ENCODE measurements at places on chromosomes 6 and 20.

- no peak for DNase-seq
Observed at GRCh38 chr6:160010067-160010466, 41.2 kb downstream of the IGF2R start.

GRCh38 chr6:40098774-40099173 lies 164.5 kb upstream of the MOCS1 start:
- no peak for DNase-seq

- DNase-seq: no peak
Observed at GRCh38 chr6:66926060-66926459, 1219.0 kb upstream of the EYS start.

DNA sequence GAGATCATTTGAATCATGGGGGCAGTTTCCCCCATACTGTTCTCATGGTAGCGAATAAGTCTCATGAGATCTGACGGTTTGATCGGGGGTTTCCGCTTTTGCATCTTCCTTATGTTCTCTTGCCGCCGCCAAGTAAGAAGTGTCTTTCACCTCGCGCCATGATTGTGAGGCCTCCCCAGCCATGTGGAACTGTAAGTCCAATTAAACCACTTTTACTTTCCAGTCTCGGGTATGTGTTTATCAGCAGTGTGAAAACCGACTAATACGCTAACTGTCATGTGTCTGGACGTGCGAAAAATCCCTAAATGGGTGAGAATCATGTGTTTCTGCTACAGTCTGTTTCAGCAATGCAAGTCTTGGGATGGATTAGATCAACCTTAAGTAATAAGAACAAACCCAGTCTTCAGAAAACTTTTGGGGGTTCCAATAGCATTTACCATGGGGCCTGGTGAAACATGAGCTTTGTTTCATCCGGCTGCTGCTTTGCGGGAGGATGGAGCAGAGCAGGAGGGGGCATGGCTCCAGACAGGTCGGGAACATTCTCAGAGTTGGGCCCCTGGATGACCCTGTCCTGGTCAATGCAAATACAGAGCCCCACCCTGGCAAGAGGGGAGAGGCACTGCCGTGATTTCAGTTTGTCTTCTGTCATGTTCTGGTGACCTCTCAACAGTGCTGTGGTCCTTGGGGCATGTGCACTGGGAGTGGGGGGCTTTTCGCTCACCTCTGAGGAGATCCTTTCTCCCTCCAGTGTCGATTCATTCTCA lies 41.5 kb downstream of the CTCFL start:
- no peak for DNase-seq

- peak; percentile 42 for DNase-seq
Observed at GRCh38 chr6:5085648-5086293, 630 bp downstream of the PPP1R3G start.

GRCh38 chr20:25858495-25859425 lies 162.1 kb upstream of the ZNF337 start:
- DNase-seq: no peak

DNA sequence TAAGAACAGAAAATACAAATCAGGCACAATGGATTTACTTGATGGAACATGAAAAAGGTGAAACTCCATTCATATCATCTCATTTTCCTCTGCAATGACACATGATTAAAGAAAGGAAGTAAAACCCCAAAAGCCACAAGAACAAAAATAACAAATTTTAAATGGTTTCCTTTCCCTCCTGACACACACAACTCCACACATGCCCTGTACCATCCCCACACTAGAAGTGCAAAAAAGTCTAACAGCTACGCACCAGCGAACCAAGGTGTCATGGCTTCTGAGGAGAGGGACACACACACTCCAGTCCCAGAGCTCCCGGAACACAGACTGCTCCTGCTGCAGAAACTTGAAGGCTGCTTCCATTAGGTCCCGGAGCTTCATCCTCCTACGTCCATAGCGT lies 25.3 kb downstream of the MDN1 start:
- no peak for DNase-seq

DNA sequence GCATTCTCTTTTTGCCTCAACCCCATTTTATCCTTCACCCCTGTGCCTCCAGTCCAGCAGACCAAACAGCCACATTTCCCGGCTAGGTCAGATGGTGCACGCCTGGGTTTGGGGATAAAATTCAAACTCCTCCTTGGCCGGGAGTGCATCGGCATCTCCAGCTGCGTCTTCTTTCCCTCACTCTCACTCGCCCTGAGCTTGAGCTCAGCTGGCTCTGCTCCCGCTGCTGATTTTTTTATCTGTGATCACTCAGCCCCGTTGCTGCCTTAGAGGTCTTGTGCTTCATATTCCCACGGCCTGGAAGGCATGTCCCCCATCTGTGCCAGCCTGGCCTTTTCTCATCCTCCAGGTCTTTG lies 6.8 kb upstream of the EZR start:
- DNase-seq: no peak

- DNase-seq: no peak
Observed at GRCh38 chr6:14174226-14174625, 56.7 kb downstream of the CD83 start.

GRCh38 chr6:1612974-1613306 lies 3.2 kb downstream of the FOXC1 start:
- DNase-seq: no peak

DNA sequence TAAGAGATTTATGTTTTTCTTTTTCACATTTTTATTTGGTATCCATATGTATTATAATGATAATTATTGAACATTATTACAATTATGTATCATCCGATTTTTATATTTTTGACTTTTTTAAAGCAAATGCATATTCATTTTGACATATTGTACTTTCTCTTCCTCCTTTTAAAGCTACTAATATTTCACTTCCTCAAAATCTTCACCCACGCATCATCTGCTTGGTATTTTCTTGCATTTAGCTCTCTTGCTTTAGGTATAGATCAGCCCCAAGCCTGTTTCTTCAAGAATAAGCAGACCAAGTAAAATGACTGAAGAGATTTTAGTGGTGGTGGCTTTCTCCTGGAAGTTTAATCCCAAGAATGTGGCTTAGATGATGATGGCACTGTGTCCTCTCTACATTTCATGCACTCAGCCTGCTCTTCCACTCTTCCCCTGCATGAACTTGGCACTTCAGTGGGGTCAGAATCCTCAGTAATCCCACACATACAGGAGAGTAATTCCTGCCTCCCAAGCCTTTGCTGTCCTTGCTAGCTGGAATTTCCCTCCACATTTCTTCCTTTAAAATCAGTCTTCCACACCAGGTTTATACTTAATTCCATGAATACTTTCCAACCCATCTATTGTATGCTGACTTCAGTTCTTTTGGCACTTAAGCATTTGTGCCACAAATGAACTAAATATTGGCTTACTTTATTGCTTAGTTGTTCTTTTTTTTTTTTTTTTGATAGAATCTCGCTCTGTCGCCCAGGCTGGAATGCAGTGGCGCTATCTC lies 8.2 kb downstream of the NCOA7 start:
- DNase-seq: no peak

DNA sequence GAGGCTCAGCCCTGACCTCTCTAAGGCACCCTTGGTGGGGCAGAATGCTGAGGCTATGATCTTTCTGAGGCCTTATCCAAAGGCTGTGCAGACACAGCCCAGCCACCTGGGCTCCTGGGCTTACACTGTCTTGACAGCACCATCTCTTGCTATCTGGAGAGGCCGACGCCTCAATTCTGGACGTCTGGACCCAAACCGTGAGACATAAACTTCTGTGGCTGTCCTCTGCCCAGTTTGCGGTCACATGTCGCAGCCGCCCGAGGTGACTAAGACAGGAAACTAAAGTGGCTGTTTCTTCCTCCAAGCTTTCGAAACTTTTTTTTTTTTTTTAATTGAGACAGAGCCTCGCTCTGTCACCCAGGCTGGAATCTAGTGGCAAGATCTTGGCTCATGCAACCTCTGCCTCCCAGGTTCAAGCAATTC lies 49.3 kb downstream of the PRR18 start:
- peak; percentile 40 for DNase-seq

- no peak for DNase-seq
Observed at GRCh38 chr6:11994875-11995461, 17.1 kb upstream of the HIVEP1 start.

DNA sequence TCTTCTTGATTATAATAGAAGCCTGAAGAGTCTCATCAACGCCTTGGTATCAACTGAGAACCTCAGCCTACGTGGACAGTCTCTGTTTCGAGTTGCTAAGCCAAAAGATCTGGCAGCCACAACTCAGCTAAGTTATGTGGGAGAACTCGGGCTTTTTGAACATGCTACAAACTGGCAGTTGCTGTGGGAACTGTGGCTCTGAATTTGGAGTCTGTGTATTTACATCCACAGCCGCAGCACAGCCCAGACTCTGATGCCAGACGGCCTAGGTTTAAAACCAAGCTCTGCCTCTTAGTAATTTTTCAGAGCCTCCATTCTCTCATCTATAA lies 35.8 kb downstream of the RIPOR2 start:
- peak; percentile 54 for DNase-seq

DNA sequence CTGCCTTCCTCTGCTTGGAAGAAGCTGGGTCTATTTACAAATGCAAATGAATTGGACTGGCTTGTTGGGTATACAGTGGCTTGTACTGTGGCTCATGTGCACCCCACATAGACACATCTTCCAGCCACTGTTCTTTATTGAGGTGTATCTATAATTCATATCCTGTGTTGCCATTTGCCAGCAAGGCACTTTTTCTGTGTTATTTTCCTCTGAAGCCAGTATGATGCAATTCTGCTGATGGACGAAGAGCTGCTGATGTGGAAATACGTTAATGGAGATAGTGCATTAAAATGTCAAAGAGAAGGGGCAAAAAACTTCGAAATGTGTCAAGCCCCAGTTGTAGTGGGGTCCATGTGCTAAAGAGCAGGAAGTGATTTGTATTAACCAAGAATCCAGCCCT lies 167.5 kb downstream of the TMEM242 start:
- DNase-seq: no peak

GRCh38 chr6:52392944-52393343 lies 27.2 kb upstream of the EFHC1 start:
- DNase-seq: no peak
